ENCODE measurements at places on chromosomes 4 and X.
A peak's percentile ranks its signal among the peaks of the same experiment; 100 is the strongest.

DNA sequence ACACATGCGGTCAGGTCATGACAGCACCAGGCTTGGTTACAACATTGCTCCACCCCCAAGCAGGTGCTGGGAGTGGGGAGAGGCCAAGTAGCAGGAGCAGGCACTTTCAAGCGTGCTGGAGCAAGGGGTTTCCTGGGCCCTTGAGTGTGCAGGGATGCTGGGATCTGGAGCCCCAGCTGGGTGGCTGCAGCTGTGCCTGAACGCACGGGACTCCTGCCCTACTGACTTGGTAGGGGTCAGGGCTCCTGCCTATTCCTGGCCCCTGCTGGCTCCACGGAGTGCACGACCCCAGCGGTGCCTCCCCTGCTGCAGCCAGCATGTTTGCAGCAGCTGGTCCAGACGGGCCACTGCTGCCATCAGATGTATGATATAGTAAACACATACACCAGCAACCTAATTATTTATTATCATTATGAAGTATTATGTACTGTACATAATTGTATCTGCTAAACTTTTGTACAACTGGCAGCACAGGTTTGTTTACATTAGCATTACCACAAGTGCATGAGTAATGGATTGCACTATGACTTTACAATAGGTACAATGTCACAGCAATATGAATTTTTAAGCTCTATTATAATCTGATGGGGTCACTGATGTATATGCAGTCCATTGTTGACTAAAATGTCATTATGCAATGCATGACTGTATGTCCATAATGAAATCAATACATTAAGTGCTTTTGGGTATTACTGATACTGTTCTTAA, 620.6 kb downstream of the RAPGEF2 start:
- no peak for DNase-seq

GRCh38 chrX:110614596-110614995, 181.0 kb downstream of the CHRDL1 start:
- DNase-seq: no peak

DNA sequence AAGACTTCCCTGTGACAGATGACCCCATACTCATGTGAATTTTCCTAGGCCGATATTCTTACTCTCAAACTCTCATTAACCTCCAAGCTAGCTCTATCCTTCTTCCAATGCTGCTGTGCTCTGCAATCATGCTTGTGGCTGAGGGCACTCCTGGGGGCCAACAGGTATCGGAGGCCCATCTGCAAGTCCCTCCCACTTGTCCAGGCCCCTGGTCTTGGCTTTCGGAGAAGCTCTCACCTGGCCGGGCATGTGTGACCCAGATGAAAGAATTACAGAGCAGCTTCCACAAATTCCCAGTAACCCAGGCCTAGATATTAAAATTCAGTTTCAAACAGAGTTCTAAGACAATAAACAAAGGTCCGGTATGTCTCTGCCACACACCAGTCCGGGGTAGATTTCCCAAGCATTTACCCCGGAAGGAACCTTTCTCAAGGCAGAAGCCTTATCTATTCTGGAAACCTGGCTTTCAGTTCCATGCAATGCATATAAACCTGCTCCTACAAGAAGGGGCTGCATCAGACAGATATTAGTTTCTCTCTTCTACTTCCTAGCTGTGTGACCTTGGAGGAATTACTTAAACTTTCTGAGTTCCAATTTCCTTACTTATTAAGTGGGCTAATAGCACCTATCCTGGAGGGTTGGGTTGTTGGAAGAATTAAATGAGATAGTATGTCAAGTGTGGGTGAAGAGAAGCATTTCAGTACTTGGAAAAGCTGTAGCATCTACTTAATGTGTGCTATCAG, 270.8 kb downstream of the PTTG2 start:
- DNase-seq: no peak

DNA sequence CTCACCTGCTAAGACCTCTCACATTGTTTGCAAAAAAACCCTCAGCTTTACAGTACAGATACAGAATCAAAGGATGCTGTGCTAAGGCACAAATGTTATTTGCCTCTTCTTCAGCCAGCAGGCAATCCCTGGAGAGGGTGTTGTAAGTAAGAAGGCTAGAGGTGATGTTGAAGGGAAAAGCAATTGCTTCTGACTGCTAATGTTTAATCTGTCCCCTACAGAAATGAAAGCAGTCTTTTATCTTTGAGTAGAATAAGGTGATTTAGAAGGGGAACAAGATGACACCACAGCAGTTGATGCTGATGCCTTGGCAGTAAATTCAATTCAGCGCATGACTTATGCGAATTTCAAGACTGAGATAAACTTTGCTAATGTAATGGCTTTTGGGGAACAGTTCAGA, 1064.8 kb upstream of the IGFBP7 start:
- no peak for DNase-seq

- DNase-seq: no peak
Measured at GRCh38 chrX:131763674-131764073, 219.8 kb downstream of the OR13H1 start.

DNA sequence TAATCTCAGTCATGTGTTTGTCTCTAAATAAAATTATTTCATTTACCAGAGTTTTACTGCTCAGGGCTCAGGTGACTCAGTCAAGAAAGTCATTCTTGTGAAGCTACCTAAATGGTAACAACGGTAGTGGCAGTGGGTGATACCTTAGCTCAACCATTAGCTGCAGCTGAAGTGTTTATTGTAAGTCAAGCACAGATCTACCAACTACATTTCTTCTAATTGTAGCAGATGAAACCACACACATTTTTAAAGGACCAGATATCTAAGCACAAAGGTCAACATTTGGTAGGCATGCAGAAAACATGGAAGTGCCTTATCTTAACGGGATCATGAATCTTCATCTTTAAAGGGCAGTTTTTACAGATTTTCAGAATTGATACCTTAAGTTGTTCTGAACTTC, 79.1 kb downstream of the FAT4 start:
- DNase-seq: no peak

GRCh38 chrX:129777218-129778030, 2.3 kb upstream of the SASH3 start:
- peak; percentile 80 for DNase-seq

DNA sequence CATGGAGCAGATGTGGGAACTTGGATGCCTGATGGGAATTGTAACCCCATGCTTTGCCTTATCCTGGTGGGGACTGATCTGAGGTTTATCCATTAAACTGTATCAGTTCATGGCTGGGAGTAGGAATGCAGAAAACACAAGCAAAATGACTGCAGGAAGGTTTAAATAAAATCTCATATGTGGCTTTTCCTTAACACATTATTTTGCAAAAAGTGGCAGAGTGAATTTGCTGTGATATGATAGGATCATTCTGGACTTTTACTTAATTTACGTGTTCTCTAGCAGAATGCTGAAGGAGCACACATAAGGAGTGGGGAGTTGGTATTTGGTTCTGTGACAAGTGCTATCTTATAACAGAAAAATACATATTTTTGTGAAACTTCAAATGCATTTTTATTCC, 34.8 kb downstream of the REPS2 start:
- DNase-seq: no peak

DNA sequence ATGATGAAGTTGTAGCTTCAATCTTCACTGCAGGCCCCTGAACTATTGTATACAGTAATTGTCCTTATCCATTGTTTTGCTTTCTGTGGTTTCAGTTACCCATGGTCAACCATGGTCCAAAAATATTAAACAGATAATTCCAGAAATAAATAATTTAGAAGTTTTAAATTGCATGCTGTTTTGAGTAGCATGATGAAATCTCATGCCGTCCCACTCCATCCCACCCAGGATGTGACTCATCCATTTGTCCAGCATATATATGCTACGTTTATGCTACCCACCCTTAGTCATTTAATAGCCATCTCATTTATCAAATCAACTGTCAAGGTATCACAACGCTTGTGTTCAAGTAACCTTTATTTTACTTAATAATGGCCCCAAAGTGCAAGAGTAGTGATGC, 34.5 kb downstream of the IQCM start:
- no peak for DNase-seq

- no peak for DNase-seq
Measured at GRCh38 chr4:39873823-39874222, 103.9 kb downstream of the PDS5A start.

GRCh38 chrX:8049827-8050226, 121.2 kb downstream of the VCX2 start:
- DNase-seq: no peak

DNA sequence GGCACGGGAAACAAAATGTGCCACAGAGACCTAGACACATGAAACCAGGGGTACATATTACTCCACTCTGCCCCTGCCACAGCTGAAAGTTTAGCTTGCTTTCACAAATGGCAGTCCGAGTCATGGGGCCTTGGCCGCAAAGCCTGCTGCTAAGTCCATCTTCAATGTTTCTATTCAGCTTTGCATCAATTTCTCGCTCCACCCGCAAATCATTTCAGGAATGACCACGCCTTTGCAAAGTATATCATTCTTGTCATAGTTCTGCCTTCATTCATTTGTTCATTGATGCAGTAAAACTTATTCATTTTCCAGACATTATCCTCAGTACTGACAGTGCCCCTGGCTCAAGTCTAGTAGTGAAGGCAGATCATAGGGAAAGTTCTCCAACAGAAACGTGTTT, 9.5 kb downstream of the PLAC8 start:
- DNase-seq: no peak

- no peak for DNase-seq
Measured at GRCh38 chr4:110799211-110799610, 176.3 kb upstream of the PITX2 start.

DNA sequence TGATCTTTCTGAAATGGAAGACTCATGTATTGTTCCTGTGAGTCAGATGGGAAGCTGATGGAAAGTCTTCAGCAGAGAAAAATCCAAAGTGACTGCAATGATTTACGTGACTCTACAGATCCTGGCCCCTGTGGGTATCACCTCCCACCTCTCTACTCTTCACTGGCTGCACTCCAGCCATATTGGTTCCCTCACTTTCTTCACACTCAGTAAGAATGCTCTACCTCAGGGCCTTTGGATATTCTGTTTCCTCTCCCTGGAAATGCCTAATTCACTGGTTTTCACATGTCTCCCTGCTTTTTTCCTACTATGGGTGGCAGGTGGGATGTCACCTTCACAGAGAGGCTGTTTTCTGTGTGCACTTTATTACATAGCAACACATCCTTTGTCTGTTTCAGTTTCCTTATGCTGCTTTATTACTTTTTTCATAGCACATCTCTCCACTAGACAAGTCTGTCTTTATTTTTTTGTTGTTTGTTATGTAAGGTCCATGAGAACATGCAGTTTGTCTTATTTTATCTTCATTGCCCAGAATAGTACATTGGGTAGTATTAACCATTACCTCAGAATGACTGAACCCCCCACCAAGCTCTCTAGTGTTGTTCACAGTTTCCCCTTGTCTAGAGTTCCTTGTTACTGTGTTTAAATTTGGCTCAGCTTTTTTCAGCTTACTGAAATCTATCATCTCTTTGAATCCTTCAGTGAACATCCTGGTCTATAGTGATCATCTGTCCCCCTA, 57.6 kb upstream of the CLNK start:
- DNase-seq: no peak

DNA sequence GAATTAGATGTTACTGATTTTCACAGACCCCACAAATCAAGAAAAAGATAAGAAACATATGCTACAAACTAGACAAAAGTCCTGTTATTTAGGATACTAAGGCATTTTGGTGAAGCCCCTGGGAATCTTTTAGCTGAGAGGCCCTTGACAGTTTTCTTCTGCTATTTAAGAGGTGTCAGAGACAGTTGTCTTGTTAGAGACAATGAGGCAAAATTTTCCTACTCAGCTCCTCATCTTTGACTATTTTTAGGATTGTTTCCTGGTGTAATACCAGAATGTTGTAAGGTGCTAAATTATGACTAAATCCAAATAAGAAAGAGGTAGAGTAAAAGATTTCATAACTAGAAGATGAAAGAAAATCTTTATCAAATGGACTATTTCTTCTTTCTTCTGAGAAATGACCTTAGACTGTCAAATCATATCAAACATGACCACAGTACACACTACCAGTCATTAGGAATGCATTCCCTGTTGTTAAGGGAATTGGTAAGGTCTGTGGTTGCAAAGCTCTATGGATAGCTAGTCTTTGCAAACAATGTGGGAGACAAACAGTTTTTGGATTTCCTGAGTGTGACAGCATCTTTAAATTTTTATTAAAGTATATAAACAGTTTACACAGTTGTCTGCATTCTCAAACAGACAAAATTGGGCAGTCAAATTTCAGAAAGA, 926.1 kb downstream of the ADGRL3 start:
- DNase-seq: no peak

- DNase-seq: no peak
Measured at GRCh38 chrX:23369027-23369426, 34.4 kb downstream of the PTCHD1 start.

DNA sequence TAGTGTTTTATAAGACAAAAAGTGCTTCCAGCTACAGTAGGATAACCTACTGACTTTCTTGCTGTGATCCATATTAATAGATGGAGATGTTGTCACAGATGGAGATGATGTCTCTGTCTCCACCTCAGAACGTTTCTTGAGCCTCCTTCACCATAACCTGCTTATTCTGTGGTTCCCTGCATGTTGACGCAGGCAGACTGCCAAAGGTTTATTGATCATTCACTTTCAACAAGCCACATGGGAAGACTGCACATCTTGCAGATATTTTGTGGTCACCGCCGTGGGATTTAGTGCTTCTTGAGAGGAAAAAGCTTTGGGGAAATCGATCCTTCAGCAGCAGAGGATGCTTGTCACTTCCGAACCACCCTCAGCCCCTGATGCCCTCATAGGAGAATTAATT, 943.0 kb upstream of the PRKX start:
- DNase-seq: no peak

DNA sequence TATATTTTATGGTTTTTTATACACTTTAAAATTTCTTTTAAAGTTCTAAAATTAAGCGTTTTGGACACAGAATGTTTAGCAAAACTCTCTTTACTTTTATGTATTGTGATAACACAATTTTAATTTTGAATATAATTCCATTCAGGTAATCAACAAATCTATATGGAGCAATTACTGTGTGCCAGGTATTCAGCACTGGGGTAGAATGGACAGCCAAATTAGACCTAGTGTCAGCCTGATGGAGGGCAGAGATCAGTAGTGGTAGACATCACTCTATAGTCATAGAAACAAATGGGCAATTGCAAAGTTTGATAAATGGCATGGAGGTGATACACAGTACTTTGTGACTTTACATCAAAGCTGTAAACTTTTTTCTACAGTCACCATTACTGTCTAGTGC, 41.8 kb upstream of the UNC5C start:
- no peak for DNase-seq

DNA sequence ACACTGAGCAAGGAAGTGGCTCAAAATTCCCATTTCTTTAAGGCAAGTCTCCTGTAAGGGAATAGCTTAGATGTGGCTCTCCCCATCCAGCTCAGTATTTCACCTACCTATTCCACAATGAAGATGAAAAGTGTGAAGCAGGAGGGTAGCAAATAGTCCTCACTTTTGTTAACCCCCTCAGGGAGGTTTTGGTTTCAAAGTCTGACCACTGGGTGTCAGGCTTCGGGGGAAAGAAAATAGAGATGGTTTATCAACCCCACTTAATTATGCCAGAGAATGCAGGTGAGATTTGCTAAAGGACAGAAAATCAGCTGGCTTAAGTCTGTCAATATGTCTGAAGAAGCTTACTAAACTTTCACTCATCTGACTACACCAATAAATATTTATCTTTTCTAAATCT, 69.5 kb downstream of the DHX15 start:
- no peak for DNase-seq

- no peak for DNase-seq
Measured at GRCh38 chrX:28847423-28847822, 260.2 kb downstream of the IL1RAPL1 start.

- DNase-seq: no peak
Measured at GRCh38 chr4:6468376-6468775, 4.0 kb downstream of the PPP2R2C start.

- DNase-seq: peak; percentile 54
Measured at GRCh38 chr4:127698789-127699200, 31.4 kb upstream of the SLC25A31 start.

Data from hematopoietic multipotent progenitor cell (in vitro differentiated cells).